Stimulated activated CD4-positive, alpha-beta T cell treated with anti-CD3 and anti-CD28 coated beads, Interleukin-1b, Interleukin-23, amount 100 ng/mL, for 24 hours (primary cell): ENCODE measurements at places on chromosomes 1 and 21.

GRCh38 chr1:106458866-106459265 is 597.6 kb upstream of the PRMT6 start:
- no peak for DNase-seq

DNA sequence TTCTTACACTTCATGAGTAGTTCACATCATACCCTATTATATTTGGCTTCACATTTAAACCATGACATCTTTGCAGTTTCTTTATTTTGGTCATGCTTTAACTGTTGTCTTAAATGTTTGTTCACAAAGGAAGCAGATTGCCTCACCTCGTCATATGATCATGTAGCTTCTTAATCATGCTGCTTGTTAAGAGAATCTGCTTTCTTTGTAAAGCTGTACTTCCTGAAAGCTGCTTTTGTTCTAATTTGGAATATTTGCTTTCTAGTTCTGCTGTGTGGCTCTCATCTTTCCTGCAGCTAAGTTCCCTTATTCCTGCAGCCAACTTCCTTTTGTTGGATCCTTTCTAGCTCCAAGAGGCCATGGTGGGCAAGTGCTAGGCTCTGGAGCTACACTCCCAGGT is 62.9 kb upstream of the SIM2 start:
- DNase-seq = no peak

DNA sequence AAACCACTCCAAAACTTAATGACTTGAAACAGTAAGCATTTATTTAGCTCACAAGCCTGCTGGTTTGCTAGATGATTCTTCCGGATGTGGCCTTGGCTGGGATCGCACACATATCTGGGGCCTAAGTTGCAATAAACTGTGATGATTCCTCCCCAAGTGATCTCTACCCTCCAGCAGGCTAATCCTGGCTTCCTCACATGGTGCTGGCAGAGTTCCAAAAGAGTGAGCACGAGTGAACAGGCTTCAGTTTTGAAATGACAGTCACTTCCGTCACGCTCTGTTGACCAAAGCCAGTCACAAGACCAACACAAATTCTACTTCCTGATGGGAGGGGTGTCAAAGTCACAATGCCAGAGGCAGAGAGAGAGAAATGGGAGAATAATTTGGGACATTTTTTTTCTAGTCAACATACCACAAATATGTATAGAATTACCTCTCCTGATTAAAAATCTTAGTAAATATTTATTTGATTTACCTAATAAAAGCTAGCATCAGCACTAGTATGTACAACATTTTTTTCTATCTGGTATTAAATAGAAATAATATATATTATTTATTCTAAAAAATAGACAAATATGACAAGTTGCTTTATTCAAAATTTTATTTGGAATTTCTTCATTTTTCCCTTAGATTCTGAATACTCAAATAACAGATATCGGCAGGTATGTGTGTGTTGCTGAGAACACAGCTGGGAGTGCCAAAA is 292.7 kb downstream of the TPR start:
- DNase-seq = no peak

- DNase-seq = no peak
Measured at GRCh38 chr1:164702664-164703063, 143.7 kb downstream of the PBX1 start.

DNA sequence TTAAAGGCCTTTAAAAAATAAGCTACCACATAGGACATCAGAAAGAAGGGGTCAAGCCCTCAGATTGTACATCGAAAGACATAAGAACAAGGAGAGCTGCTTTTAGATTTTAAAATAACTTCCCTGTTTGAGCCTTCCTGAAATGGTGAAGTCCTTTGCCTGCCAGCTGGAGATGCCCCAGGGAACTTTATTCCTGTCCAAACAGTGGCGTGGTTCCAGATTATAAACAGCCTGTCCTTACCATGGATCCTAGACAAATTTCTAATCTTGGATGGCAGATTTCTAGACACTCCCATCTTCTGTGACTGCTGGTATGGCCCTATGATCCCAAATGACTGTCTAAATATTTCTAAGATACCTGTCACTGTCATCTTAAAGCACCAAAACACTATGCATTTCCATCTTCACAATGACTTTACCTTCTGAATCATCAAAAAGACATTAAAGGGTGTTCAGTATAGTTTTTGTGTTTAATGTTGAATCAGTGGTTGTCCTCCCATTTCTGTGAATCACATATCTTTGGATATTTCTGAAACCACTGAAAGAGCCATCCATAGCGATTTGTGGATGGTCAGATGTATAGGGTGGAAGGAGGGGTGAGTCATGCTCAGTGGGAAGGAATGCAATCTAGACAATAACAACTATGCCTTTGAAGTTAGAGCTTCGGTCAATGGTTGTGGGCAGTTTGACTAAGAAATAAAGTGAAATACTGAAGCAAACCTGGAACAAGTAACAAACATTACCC is 23.2 kb downstream of the ILDR2 start:
- no peak for DNase-seq

DNA sequence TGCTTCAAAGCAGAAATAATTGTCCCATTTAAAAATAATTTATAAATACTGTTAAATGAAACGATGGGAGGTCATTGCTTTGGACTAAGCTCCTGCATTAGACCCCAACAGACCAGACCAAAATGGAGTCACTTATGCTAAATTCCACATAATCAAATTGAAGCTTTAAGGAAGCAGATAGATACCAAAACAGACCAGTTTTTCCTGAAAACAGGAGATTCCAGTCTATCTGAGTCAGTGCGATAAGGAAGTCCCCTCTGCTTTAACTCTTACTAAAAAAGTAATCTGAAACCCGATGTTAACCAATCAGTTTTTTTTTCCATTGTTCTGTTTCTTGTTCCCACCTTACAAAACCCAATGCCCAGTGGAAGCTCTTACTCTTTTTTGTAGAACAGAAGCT is 16.2 kb upstream of the DNASE2B start:
- DNase-seq = no peak
